ENCODE measurements at places on chromosomes 4 and X. TPM values are rescaled to one million over a fixed set of nuclear protein-coding genes. Genes with fewer than 3 reads are reported as not detected.
A peak's percentile ranks its signal among the peaks of the same experiment; 100 is the strongest.

The PRDM8 gene
- 14.7 TPM for total RNA-seq

The NDST3 gene
- not detected for total RNA-seq

The FSTL5 gene
- 0.19 TPM for total RNA-seq

DNA sequence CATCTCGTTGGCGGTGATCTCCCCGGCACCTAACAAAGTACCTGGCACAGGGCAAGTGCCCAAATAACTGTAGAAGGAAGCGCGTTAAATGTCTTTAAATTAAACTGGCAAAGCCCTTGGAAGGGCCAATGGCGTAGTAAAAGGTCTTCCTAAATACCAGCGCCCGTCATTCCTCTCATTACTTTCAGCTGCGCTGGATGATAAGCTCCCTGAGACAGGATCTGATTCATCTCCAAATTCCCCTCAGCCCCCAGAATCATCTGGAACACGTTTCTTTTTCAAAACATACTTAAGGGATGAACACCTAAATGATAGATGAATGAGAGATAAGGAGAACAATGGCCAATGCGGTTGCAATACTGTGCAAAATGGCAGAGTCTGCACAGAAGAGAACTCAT lies 95.1 kb downstream of the AFAP1 start:
- no peak for DNase-seq

- peak; percentile 85 for DNase-seq
Measured at GRCh38 chrX:78139160-78140123, at the start of gene TAF9B. Gene TAF9B (minus strand): TSS chrX:78139650. CDS start chrX:78139611, 39 bp downstream.

- DNase-seq = no peak
Measured at GRCh38 chrX:133926809-133927208, 58.6 kb downstream of the GPC3 start.

GRCh38 chr4:16489226-16489625 lies 263.0 kb upstream of the TAPT1 start:
- DNase-seq = no peak

GRCh38 chr4:125550769-125551168 lies 236.0 kb downstream of the FAT4 start:
- DNase-seq = no peak

GRCh38 chr4:123661080-123661737 lies 264.6 kb downstream of the SPRY1 start:
- peak; percentile 31 for DNase-seq

- DNase-seq = no peak
Measured at GRCh38 chrX:153578200-153578835, 20.6 kb downstream of the CCNQ start.

DNA sequence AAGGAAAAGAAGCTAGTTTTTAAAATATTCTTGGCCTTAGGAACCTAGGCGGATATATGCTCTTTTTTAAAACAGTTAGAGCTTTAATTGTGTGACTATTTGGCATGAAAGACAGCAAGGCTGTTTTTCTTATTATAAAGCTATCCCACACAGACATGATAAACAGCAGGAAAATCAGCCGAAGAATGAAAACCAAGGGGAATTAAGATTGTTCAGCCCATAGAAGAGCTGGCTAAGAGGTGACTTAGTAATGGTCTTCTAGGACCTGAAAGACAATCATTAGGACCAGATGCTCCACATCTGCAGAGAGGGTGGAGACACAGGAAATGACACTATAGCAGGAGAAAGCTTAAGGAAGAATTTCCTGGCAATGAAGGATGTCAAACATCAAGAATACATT lies 171.4 kb upstream of the NRK start:
- no peak for DNase-seq

GRCh38 chr4:10095296-10095991 lies 21.2 kb downstream of the WDR1 start:
- DNase-seq = peak; percentile 86

- DNase-seq = no peak
Measured at GRCh38 chrX:40474205-40474626, 106.6 kb upstream of the ATP6AP2 start.

DNA sequence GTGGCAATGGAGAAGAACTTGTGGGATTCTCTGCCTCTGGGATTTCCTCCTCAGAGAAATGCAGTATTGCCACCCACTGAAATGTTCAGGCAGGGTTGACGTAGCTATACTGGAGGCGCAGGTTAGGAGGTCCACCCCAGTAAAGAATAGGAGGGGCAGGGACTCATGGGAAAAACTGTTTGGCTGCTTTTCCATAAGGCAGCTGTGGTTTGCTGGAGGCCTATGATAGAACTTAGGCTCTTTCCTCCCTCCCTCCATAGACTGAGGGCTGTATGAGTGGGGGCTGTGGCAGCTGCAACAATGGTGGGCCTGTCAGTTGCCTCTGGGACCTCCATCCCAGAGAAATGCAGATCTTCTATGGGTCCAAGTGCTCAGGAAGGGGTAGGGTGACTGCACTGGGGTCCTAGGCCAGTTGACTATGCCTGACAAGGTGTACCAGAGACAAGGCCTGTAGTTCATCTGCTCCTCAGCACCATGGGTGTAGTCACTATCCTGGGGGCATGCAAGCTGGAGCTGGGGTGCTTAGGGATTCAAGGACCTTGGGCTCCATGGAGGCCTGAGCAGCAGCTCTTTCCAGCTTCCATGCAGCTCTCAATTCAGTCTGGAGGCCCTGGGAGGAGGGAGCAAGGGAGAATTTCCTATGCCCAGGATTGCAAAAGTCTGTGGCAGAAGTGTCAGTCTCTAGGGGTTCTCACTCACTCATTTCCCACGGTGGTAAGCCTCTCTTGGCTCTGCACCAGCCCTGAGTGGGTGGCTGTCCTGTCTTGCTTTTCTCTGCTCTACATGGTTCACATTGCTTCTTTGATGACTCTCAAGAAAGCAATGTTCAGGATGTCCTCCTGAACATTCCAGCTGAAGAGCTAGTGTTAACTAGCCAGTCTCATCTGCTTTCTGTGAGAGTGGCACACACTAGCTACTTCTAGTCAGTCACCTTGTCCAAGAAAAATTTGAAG lies 353.0 kb downstream of the IDS start:
- DNase-seq = peak; percentile 86

DNA sequence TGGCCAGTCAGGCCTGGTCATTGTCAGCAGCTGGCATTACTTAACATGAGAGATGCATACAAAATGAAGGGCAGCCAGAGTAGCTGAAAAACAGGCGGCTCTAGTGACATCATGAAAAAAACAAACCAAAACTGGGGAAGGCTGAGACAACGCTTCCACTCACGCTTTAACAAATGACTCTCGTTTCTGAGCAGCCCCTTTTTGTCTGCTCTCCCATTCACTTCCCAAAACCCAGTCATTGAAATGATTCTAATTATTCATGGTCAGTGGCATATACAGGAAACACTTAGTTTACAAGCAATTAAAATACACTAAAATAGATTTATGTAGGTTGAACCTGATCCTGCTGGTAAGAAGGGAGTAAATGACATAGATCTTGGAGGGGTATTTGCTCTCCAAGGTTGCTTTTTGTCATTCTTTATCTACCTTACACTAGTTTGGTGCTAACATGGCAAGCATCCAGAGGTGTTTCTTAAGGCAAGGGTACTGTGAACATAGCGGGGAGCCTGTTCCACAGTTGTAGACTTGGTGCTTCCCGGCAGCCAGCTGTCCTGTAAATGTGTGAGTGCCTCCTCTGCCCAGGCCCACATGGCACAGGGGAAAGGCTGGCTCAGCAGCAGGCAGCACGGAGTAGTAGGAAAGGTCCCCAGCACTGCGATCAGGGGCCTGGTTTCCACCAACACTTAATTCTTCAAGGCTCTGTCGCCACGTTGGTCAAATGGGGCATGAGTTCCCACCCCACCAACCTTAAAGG lies 61.2 kb upstream of the CITED1 start:
- DNase-seq = no peak

DNA sequence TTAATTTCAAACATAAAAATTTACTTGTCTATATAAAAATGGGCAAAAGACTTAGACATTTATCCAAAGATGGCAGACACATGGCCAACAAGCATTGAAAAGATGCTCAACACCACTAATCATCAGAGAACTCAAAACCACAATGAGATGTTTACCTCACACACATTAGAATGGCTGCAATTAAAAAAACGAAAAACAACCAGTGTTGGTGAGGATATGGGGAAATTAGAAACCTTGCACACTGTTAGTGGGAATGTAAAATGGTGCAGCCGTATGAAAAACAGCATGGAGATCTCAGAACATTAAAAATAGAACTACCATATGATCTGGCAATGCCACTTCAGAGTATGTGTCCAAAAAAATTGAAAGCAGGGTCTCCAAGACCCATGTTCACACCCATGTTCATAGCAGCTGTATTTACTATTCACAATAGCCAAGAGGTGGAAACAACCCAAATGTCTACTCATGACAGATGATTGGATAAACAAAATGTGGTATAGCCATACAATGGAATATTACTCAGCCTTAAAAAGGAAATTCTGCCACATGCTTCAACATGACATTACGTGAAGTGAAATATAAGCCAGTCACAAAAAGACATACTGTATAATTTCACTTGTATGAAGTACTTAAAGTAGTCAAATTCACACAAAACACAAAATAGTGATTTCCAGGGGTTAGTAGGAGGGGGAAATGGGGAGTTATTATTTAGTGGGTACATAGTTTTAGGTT lies 146.2 kb downstream of the SOWAHB start:
- DNase-seq = no peak

- peak; percentile 65 for DNase-seq
Measured at GRCh38 chrX:129768586-129769466, 10.9 kb upstream of the SASH3 start.

- no peak for DNase-seq
Measured at GRCh38 chr4:68717999-68718398, 47.5 kb upstream of the UGT2B15 start.

- no peak for DNase-seq
Measured at GRCh38 chrX:40736170-40736505, 796 bp upstream of the MED14 start.

GRCh38 chrX:153702336-153703035 lies 14.8 kb downstream of the SLC6A8 start:
- DNase-seq = no peak

All from myocyte (in vitro differentiated cells).